ENCODE measurements at places on chromosomes 1 and 21. TPM values are rescaled to one million over a fixed set of nuclear protein-coding genes. Genes with fewer than 3 reads are reported as not detected.

DNA sequence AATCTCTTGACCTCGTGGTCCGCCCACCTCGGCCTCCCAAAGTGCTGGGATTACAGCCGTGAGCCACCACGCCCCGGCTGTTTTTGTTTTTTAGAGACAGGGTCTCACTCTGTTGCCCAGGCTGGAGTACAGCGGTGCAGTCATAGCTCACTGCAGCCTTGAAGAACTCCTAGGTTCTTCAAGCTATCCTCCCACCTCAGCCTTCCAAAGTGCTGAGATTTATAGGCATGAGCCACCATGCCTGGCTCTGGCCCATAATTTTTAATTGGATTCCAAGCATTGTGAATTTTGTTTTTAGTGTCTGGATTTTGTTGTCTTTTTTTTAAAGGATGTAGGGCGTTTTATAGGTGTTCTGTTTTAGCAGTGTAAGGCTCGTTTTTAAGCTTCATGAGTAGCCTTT, 28.6 kb upstream of the TXLNA start:
- DNase-seq, result no peak

- DNase-seq, result peak; percentile 68
These were observed 29.2 kb upstream of the OR2B11 start for GRCh38 chr1:247487057-247487456.

Gene CCDC30
- total RNA-seq, result 4.7 TPM

DNA sequence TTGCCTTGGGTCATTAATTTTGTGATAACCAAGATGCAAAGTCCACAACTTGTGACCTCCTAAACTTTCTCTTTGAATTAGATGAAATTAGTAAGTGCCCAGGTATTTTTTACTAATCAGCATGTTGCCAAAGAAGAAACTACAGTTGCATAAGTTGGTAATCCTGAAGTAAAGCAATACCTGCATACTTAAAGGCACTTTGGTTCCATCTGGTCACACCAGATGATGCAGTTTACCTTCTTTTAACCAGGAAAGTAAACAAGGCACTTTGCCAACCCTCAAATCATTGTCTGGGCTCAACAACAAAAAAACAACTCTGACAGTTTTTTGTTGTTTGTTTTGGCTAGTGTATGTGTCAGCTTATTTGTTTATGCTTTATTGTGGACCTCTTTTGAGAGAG, 55.5 kb upstream of the DYNLT5 start:
- no peak for DNase-seq

DNA sequence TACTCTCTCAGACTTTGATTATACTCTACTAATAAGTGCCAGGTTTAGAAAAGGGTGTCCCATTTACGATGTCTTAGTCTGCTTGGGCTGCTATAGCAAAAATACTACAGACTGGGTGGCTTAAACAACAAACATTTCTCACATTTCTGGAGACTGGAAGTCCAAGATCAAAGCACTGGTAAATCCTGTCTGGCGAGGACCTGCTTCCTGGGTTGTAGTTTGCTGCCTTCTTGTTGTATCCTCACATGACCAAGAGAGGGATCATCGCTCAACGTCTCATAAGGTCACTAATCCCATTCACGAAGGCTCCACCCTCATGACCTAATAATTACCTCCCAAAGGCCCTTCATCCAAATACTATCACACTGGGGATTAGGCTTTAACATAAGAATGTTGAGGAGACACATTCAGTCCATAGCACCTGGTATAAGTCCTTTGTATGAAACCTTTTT, 12.0 kb downstream of the PRDX6 start:
- no peak for DNase-seq

GRCh38 chr1:59028048-59028447, 244.2 kb upstream of the JUN start:
- DNase-seq, result no peak

- DNase-seq, result peak; percentile 29
These were observed 28.1 kb downstream of the RCOR3 start for GRCh38 chr1:211287218-211287617.

DNA sequence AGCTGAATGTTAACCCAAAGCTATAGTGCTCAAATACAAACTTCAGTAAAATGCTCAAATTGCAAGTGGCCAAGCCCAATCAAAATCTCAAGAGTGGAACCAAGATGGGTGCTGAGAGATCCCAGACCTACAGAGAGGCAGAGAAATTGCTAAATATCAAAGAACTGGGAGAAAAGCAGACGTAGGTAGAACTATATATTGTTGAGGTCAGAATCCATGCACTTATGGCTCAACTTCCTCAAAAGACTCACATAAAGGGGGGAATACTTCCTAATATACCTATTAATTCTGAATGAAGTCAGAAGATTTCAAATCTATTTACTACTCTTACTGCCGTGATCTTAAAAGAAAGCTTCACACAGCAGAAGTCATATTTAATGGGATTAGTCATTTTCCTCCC, 65.2 kb downstream of the PUM1 start:
- no peak for DNase-seq

DNA sequence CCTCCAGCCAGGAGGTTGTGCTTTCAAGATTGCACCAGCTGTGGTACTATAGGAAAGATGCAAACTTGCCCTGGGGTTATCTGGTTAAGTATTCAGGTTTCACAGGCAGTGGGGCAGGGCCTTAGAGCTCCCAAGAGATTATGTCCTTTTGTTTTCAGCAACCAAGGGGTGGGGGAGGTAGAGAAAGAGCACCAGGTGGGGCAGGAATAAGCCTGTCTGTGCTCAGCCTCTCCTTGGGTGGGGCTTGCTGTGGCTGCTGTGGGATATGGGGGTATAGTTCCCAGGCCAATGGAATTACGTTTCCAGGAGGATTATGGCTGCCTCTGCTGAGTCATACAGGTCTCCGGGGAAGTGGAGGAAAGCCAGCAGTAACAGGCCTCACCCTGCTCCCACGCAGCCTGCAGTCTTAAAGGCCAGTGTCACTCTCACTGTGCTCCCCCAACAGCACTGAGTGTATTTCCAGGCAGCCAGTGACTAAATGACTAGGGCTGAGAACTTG, 508.6 kb downstream of the RWDD3 start:
- DNase-seq, result peak; percentile 29

Gene WNT9A
- total RNA-seq, result 0.36 TPM

Gene VSIG8
- total RNA-seq, result not detected

Gene KRTAP10-7
- not detected for total RNA-seq

GRCh38 chr1:243819438-243819839, 30.6 kb downstream of the AKT3 start:
- DNase-seq, result no peak

Gene CLDN17
- total RNA-seq, result not detected

DNA sequence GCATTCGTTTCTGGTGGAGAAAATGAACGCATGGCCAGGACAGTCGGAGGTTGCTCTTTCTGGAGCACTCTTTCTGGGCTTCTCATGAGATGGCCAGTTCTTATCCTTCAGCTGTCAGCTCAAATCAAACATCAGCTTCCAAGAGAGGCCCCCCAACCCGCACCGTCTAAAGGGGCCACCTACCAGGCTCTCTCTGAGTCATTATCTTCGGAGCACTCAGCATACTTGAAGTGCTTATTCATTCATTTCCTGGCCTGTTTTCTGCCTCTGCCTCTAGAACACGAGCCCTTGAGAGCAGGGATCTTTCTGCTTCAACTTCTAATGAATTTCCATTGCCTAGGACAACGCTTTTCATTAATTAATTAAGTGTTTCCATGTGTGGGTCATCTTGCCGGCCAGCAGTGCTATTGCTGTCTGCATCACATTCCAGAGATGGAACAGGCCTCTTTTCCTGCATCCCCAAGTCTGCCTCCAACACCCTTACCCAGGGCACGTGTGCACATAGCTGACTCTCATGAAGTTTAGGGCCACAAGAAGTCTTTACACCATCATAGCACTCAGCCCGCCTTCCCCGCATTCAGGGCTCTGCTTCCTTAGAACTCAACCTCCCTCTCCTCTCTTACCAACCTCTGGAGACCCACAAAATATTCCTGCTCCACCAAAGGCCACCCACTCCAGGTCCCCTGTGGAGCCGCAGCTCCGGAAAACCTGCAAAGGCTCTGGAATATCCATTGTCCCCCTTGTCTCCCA, 52.1 kb upstream of the LAPTM5 start:
- peak; percentile 93 for DNase-seq
